H7 (cell line): ENCODE measurements at places on chromosomes 5 and 9.

DNA sequence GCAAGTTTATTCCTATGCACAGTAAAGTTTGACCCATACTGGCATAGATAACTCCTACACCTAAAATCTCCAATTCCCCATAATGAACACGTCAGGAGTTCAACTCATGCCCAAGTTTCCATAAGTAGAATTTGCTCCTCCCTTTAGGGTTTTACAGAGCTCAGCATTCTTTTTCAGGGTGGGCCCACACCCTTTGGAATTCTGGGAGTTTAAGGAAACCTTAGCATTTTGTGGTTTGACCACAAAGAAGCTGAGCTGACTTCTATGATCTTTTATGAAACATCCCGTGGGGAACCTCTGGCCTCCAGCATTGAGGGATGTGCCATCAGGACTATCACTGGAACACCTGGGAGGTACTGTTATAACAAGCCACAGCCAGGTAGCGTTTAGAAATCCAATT is 220.6 kb upstream of the MAP3K1 start:
- DNase-seq = no peak

GRCh38 chr5:77852068-77852513 is 76.0 kb upstream of the TBCA start:
- DNase-seq = no peak

DNA sequence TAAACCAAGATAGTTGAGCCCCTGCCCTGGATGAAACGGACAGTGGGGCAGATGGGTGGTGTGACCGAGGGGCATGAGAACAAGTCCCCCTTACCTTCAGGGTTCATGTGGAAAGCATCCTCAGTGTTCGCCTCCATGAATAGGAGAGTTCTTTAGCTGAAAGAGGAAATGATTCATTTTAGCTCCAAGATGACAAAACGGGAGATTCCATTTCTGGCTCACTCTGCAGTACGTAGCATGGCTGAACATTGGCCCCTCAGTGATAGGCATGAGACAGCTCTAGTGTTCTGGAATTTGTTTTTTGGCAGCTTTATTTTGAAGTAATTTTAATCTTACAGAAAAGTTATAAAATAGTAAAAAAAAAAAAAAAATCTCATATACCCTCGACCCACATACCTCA is 70.2 kb upstream of the AGXT2 start:
- no peak for DNase-seq

DNA sequence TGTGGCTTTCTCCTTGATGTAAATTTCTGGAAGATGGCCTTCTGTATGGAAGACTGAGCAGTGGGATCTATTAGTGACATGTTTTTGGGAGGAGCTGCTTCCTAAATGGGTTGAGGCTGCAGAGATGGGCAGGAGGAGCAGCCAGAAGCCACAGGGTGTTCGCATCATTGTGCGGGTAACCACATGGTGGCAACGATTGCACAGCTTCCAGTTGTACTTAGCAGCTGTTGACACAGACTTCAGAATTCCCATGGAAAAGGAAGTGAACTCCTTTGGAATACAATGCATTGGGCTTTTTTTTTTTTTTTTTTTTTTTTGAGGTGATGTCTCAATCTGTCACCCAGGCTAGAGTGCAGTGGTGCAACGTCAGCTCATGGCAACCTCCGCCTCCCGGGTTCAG is 297.3 kb downstream of the NR3C1 start:
- no peak for DNase-seq
